Activated naive CD4-positive, alpha-beta T cell (primary cell): ENCODE measurements at places on chromosomes 11 and 22.

GRCh38 chr22:50082961-50083461 is 2.2 kb downstream of the MLC1 start:
- DNase-seq = no peak

DNA sequence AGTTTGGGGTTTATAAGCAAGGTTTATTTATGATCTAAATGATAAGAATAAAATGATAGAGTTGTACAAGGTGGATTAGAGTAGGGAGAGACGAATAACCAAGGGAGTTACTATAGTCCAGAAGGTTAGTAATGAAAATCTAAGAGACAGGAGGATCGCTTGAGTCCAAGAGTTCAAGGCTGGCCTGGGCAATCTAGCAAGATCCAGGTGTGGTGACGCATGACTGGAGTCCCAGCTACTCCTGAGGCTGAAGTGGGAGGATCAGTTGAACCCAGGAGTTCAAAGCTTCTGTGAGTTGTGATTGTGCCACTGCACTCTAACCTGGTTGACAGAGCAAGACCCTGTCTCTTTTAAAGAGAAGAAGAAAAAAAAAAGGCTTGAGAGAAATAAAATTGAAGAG is 12.3 kb downstream of the HMGXB4 start:
- no peak for DNase-seq

DNA sequence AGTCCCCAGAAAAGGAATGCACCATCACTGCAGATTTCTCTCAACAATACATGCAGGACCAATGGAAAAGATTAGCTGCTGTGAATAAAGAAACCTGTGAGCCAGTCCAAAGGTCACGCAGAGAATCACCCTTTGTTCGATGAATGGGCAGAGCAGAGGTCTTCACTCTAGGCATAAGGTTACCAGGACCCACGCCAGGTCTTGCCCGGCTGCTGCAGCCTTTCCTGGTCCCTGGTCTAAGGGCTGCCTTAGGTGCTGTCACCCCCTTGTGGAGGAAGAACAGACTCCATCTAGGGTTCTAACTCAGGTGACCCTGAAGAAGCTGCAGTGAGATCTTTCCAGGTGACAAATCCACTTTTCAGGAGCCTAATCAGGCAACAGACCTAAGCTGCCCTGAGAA is 29.0 kb upstream of the NAP1L4 start:
- no peak for DNase-seq

DNA sequence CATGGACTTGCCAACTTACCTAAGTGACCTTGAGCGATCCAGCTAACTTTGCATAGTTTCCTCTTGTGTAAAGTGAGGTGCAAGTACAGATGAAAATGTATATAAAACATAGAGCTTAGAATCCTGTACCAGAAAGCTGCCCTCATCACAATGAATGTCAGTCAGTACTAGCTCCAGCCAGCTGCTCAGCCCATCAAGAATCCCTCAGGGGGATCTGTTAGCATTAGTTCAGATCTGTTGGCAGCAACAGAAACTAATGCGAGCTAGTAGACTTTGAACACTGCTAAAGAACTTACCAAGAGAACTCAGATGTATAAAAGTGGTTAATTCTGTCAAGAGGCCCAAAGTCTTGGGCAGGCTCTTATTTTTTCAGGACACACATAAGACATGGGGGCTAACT is 6.3 kb upstream of the C11orf91 start:
- DNase-seq = no peak

GRCh38 chr11:31783252-31783651 is 27.9 kb downstream of the PAX6 start:
- DNase-seq = no peak

GRCh38 chr11:87150936-87151335 is 113.2 kb downstream of the TMEM135 start:
- no peak for DNase-seq

GRCh38 chr11:2801711-2802388 is 83.7 kb downstream of the CDKN1C start:
- DNase-seq = no peak

DNA sequence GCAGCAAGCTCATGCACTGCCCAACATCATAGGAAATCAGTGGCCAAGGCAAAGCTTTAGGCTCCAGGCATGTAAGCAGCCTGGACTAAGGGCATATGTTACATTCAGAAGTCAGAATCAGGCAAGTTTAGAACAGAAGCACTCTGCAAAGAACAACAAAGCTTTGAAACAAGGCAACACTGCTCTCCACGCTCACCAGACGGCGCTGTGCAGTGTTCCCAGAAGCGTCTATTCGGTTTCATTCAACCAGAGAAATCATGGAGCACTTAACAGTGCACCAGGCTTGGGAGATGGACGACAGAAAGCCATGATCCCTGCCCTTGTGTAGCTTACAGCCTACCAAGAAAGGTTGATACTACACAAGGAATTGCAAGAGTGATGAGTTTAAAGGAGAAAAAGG is 555.8 kb downstream of the BUD13 start:
- DNase-seq = no peak

DNA sequence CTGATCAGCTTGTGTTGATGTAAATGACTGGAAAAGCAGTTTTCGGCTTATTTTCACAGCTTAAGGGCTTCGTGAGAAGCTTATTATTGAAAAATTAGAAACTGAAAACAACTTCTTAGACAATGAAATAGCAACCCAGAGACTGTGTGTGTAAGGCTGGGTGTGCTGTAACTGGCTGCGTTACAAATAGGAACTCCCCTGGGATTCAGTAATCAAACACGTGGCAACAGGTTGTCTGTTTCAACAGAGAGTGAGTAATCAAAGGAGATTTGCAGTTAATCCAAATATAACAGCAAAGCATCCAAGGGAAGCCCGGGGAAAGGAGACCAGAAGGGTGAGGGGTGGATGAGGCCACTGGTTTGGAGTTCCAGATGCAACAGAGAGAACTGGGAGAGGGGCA is 19.2 kb downstream of the NTM start:
- DNase-seq = no peak

DNA sequence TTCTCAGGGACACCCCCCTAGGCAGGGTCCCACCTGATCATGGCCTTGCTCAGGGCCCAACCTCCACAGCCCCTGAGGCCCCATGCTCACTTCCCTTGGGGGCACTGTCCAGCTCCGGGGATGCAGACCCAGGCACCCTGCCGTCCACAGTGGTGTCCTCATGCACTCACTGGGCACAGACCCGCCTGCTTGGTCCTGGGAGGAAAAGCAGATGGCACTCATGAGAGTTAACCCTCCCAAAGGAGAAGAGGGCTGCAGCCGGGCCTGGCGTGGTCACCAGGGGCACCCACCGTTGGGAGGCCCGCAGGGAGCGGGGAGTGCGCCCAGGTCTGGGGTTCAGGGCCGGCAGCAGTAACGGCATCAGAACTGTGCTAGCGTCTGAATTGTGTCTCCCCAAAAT is 1270.9 kb downstream of the BRD1 start:
- DNase-seq = no peak

DNA sequence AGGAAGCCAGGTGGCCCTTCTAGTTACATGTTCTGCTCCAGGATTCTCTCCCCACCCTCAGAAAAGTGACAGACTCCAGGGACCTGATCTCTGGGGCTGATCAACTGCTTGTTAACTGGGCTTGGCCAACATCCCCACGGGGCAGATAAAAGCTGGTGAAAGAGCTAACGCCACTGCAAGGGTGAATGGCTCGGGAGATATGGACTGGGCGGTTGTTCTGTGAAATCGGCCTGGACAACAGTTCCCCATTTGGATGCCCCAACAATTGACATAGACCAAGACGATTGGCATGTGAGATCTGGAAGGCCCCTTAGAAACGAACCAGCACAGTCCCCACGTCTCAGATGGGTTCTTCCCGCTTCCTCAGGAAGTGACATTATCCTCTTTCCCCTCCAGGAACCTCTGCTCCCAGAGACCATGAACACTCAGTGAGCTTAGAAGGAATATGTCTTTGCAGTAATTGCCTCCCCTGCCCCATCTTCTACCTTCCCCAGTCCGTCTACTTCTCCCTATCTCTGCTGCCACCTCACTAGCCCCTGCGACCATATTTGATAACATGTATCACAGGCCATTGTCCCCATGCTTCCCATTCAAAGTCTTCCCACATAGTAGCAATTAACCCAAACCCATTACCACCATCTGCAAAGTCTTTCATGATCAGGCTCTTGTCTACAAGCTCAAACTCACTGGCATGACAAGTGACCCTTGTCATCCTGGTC is 5.6 kb upstream of the PRG2 start:
- no peak for DNase-seq

DNA sequence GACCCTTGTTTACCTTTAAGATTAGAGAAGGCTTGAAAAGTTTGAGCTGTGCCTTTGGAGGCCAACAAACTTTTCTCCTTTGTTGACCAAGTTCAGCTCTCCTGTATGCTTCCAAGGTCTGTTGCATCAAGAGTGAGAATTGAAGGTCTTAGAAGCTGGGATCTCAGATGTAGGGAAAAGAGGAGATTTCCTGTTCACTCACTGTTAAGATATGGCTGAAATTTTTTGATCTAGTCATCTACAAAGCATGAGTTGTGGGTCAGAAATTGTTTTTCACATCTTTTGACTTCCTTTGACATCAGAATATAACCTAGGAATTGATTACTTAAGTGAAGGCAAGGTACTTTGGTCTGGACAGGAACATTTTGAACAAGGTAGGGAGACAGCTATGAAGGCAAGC is 12.1 kb downstream of the OR51B4 start:
- no peak for DNase-seq

- no peak for DNase-seq
Observed at GRCh38 chr22:48881326-48881980, 946.2 kb downstream of the BRD1 start.

GRCh38 chr11:119983240-119983732 is 154.6 kb downstream of the TRIM29 start:
- DNase-seq = no peak

DNA sequence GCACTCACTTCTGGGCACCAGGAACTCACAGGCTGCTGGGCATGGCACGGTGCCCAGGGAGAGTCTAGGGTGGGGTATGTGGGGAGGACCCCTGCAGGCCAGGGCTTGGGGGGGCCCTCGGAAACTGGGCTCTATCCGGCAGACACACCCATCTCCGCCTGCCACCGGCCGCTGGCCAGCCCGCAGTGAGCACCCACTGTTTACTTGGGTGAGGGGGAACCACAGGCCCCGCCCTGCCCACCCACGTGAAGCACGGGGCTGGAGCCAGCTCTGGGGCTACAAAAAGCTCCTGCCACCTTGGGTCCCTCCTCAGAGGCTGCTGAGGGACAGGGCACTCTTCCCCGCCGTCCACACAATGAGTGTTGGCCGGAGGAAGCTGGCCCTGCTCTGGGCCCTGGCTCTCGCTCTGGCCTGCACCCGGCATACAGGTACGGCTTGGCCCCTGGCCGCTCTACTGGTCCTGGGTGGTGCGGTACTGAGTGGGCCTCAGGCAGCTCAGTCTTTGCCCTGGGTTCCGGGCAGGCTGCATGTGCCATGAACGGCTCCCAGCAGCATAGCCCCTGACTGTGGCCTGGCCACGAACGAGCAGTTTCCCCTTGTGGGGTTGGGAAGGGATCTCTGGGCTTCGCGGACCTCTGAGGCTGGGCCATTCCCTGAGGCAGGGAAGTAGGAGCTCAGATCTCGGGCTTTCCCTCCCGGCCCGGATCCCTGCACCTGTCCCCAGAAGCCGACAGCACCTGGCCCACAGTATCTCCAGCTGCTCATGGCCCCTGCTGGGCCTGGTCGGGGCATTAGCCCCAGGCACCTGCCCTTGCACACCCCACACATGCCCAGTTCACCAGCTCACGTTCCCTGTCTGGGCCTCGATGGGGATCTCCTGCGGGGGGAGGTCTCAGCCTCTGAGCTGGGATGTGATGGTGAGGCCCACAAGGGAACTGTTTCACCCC is at the start of gene MUC5AC:
Gene MUC5AC (plus strand): TSS at position 309 of the 947 bp plus-strand sequence. CDS start 47 bp downstream, at position 356.
- DNase-seq = no peak

GRCh38 chr11:126834149-126834548 is 166.4 kb downstream of the KIRREL3 start:
- DNase-seq = no peak

GRCh38 chr11:35292279-35292678 is 127.1 kb downstream of the SLC1A2 start:
- DNase-seq = no peak

DNA sequence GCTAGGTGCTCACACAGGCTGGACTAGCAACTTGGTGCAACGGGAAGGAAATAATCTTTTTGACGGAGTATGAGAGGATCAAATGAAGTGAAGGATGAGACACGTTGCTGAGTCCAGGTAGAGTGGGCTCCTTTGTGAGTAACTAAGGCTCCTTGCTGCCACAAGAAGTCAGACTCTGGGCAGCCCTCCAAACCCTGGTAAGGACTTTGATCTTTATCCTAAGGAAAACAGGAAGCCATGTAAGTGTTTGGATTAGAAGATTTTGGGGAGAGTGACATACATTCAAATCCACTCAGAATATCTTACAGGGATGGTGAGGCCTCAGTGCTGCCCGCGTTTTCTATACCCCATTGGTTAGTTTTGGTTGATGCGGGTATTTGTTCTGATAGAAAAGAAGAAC is 155.9 kb upstream of the RAG2 start:
- DNase-seq = no peak

DNA sequence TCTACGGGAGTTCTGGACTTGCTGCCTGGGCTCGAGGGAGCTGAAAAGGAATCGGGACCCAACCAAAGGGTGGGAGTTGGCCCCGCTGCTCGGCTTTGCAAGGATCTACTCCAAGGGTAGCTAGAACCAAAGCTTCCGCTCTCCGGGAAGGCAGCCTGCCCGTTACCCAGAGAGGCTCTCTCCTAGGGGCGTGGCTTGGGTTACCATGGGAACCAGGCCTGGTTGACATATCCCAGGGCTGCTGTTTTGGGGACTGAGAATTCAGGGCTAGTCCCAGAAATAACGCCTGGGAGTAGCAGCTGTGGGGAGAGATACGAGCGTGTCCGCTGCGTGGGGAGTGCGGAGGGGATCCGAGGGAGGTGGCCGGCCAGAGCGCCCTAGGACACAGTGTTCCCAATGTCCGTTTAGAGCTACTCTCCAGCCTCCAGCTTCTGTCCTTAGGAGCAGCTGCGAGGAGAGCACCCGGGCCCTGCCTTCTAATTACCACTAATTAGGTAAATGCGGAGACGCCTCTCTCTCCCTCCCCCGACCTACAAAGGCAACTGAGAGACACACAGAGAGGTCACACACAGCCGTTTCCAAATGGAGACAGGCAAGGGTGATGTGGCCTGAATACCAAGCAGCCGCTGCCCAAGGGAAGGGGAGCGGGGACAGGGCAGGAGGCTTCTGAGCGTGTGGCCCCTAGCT is 141.6 kb upstream of the CADM1 start:
- DNase-seq = no peak

- DNase-seq = no peak
Observed at GRCh38 chr11:119365071-119365591, 16.4 kb downstream of the USP2 start.

DNA sequence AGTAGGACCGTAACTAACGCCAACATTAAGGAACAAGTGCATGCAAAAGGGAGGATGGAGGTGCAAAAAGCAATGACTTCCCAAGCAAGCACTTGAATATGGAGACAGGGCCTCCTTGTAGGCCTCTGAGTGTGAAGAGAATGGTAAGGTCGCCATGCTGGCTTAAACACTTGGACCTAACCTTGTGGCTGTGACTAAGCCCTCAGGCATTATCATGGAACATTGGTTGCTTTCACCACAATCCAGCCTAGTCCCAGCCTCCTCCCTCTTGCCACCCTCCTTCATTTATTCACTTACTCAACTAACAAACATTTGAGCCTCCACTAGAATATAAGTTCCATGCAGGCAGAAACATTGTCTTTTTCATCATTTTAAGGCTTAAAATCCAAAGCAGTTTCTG is 11.9 kb upstream of the SYTL2 start:
- DNase-seq = no peak
